ENCODE measurements at places on chromosomes 3 and 15. TPM values are rescaled to one million over a fixed set of nuclear protein-coding genes. Genes with fewer than 3 reads are reported as not detected.

- H3K4me3 ChIP-seq: no peak overlapping the region
- DNase-seq: no peak
- no peak overlapping the region for H3K27ac ChIP-seq
- H3K27me3 ChIP-seq: no peaks in the 10 kb centered on the region
Measured at GRCh38 chr15:66753687-66754377, 51.8 kb downstream of the SMAD6 start.

DNA sequence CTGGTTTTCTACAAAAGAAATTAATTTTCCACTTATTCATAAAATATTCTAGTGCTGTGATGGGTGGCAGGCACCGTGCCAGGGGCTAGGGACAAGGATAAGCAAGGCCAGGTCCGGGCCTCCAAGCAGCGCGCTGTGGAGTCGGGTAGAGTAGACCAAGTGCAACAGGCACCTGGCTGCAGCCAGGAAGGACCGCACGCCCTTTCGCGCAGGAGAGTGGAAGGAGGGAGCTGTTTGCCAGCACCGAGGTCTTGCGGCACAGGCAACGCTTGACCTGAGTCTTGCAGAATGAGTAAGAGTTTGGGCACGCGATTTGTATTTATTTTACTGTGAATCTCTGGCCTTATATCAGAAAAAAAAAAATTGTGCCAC is at the start of gene CASR:
CASR (plus strand) TSS at position 148 of the 372 bp plus-strand sequence. CDS start 70,522 bp downstream, outside the sequence.
- DNase-seq: no peak
- peaks cover 11% of the 10 kb centered on the region for H3K27me3 ChIP-seq
- H3K36me3 ChIP-seq: no peaks in the 10 kb centered on the region
- H3K4me3 ChIP-seq: no peak within 1 kb of the TSS
- no peaks in the 10 kb centered on the region for H3K4me1 ChIP-seq

DNA sequence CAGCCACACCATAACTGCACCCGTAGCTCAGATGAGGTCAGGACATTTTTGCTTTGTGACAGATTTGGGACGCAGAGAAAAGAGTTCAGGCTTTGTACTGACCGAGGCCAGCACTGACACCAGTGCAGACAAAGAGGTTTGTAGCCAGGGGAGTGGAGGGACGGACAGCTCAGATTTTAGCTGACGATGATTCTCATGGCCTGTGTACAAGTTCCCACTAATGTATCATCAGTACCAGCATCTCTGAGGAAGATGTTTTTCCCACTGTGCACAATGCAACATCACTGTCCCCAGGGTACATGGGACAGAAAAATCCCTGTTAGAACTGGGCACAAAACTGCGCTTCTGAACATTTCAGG is 112.7 kb downstream of the SLCO3A1 start:
- H3K27me3 ChIP-seq: no peaks in the 10 kb centered on the region
- no peak overlapping the region for H3K4me3 ChIP-seq
- H3K36me3 ChIP-seq: no peaks in the 10 kb centered on the region
- no peak for DNase-seq

- no peak for DNase-seq
- no peaks in the 10 kb centered on the region for H3K4me1 ChIP-seq
- no peak overlapping the region for H3K27ac ChIP-seq
- peaks cover 3% of the 10 kb centered on the region for H3K27me3 ChIP-seq
- no peaks in the 10 kb centered on the region for H3K36me3 ChIP-seq
Measured at GRCh38 chr15:55741833-55742497, 987 bp downstream of the PRTG start.

Gene BNC1
- 0.27 TPM for total RNA-seq

GRCh38 chr3:179957264-179957845 is 79.4 kb downstream of the PEX5L start:
- H3K36me3 ChIP-seq: no peaks in the 10 kb centered on the region
- no peak for DNase-seq
- H3K4me3 ChIP-seq: no peak overlapping the region

- H3K4me3 ChIP-seq: no peak overlapping the region
- no peak overlapping the region for H3K27ac ChIP-seq
- H3K36me3 ChIP-seq: no peaks in the 10 kb centered on the region
Measured at GRCh38 chr3:79843180-79843579, 75.4 kb upstream of the ROBO1 start.

DNA sequence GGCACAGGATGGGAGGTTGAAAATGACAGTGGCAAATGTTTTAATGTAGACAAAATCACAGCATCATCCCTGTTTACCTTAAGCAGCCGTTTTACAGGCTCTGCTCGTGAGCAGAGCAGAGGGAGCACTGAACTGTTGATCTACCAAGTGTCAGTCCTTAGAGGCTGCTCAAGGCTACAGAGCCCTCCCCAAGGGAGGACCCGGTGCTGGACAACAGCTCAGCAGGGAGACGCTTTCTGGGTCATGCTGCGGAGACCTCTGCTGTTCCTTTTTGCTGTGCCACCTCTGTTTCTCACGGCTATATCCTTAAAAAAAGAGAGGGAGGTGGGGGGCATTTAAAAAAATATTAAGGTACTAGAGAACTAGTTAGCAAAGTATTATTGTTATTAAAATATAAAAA is 400.2 kb downstream of the GABRB3 start:
- H3K4me3 ChIP-seq: no peak overlapping the region
- H3K27me3 ChIP-seq: no peaks in the 10 kb centered on the region
- DNase-seq: no peak
- no peak overlapping the region for H3K27ac ChIP-seq
- H3K4me1 ChIP-seq: no peaks in the 10 kb centered on the region

Gene HACD3
- total RNA-seq: 91.4 TPM

Gene GAP43
- total RNA-seq: 0.74 TPM

Gene STRIT1
- total RNA-seq: not detected

Gene CHST2
- 9.6 TPM for total RNA-seq

DNA sequence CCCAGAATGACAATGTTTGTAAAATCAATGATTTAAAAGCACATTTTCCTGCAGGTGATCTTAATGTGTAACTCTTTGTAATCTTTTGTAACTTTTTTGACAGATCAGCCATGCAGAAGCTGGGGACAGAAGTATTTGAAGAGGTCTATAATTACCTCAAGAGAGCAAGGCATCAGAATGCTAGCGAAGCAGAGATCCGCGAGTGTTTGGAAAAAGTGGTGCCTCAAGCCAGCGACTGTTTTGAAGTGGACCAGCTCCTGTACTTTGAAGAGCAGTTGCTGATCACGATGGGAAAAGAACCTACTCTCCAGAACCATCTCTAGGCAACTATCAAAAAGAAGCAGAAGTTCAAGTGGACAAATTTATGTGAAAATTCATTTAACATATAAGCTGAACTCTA is 32.1 kb upstream of the NUDT16 start:
- H3K36me3 ChIP-seq: no peaks in the 10 kb centered on the region
- DNase-seq: no peak
- H3K4me3 ChIP-seq: no peak overlapping the region
- no peaks in the 10 kb centered on the region for H3K27me3 ChIP-seq
- no peak overlapping the region for H3K27ac ChIP-seq

DNA sequence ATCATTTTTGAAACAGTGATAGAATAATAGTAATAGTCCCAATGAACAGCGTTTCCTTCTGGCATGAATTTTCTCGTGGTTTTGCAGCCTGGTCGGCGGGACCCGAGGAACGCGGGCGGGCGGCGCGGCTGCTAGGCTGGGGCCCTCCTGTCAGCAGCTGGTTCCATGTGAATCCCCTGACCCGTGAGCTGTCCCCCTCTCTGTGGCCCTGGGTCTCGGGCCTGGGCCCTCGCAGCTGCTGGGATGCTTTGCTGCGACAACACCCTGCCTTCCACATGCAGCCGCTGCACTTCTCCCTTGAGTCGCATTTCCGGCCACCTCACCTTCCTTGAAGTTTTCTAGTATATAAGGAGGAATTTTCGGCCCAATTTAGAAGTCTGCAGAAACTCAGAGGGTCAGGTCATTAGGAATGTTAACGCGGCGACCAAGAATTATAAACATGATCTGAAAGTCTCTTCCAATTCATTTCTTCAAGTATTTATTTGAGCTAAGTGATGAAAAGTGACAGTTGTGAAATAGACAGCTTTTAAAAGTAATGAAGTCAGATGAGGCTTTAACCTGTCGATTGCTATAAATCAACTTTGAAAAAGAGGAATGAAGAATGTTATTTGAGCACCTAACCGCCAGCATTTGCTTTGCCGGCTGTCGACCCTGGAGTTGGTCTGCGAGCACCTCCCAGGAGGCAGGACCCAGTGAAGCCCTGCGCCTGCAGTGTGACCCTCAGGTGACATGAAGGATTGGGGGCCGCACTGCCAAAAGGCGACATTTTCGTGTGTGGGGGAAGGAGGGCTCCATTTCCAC is 27.7 kb downstream of the NR2F2 start:
- H3K36me3 ChIP-seq: no peaks in the 10 kb centered on the region
- no peaks in the 10 kb centered on the region for H3K4me1 ChIP-seq
- no peak overlapping the region for H3K4me3 ChIP-seq

Gene SRGAP3
- 50.3 TPM for total RNA-seq

DNA sequence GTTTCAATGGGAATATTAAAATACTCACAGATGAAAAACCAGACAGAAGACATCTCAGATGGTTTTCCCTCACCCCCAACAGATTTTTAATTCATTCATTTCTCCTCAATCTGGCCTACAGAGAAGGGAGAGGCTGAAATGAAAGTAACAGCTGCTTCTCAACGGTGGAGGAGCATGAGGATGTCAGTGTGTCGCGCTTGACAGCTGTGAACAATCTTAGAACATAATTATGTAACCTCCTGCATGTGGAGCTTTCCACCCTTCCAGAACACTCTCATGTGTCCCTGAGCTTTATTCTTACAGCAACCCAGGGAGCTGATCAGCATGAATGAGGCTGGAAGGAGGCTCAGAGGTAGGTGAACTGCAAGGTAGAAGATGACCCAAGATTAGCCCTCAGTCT is 52.7 kb downstream of the MB21D2 start:
- no peak overlapping the region for H3K27ac ChIP-seq
- H3K4me1 ChIP-seq: no peaks in the 10 kb centered on the region
- H3K4me3 ChIP-seq: no peak overlapping the region
- H3K36me3 ChIP-seq: no peaks in the 10 kb centered on the region
- no peaks in the 10 kb centered on the region for H3K27me3 ChIP-seq

Measured in prostate gland (tissue), 2 donors.